Pericardium fibroblast (primary cell): ENCODE measurements at places on chromosomes 12 and 14. TPM values are rescaled to one million over a fixed set of nuclear protein-coding genes. Genes with fewer than 3 reads are reported as not detected.

TAS2R50 gene
- total RNA-seq: 0.43 TPM in 1 of 2 replicates, not detected in the other

AP4S1 gene
- 2.1 and 4.8 TPM in 2 replicates for total RNA-seq

TAS2R20 gene
- total RNA-seq: 0.68 and 0.93 TPM in 2 replicates

KRT1 gene
- not detected in 2 replicates for total RNA-seq

SLC41A2 gene
- 14.5 and 21.4 TPM in 2 replicates for total RNA-seq

C14orf39 gene
- not detected in 2 replicates for total RNA-seq

PTCSC3 gene
- total RNA-seq: not detected in 2 replicates

MYO1H gene
- not detected in 2 replicates for total RNA-seq

CCER1 gene
- total RNA-seq: not detected in 2 replicates

CHGA gene
- total RNA-seq: not detected in 2 replicates

TAS2R14 gene
- total RNA-seq: 2.1 and 6.3 TPM in 2 replicates

KLRK1 gene
- not detected in 2 replicates for total RNA-seq

PRB2 gene
- total RNA-seq: not detected in 2 replicates

CCDC38 gene
- not detected in 2 replicates for total RNA-seq

TOMM20L gene
- total RNA-seq: not detected in 2 replicates

RPL10L gene
- not detected in 2 replicates for total RNA-seq

DACT1 gene
- 4.8 and 26.0 TPM in 2 replicates for total RNA-seq

KITLG gene
- total RNA-seq: 9.4 and 12.4 TPM in 2 replicates

ABCD2 gene
- total RNA-seq: under 0.01 and 0.17 TPM in 2 replicates

ASCL1 gene
- not detected in 2 replicates for total RNA-seq

LRFN5 gene
- 1.8 and 3.1 TPM in 2 replicates for total RNA-seq

TPH2 gene
- total RNA-seq: not detected in 2 replicates
